ENCODE measurements at places on chromosomes 7 and 10.

DNA sequence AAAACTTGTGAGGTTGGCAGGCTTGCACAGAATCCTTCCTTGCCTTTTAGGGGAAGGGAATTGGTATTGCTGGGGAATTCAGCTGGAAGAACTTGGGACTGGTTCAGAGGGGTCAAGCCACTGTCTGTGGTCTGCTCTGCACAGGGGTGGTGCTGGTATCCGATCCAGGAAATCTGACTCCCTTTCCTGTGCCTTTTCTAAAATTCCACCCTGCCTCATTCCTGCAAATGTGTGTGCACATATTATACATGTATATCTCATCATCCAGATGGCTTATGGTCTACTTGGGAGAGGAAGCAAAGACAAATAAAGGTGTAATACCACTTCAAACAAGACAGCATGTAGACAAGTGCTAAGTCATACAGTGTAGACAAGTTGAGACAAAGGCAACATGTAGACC, 14.3 kb downstream of the UBTD1 start:
- peak; percentile 42 for DNase-seq

- peak; percentile 23 for DNase-seq
Observed at GRCh38 chr10:123870260-123870659, 21.3 kb downstream of the CPXM2 start.

GRCh38 chr7:87837597-87837996, 38.6 kb downstream of the SLC25A40 start:
- no peak for DNase-seq

GRCh38 chr10:84563868-84564267, 235.5 kb downstream of the CCSER2 start:
- no peak for DNase-seq

GRCh38 chr7:106041140-106041717, 70.9 kb downstream of the SYPL1 start:
- DNase-seq, result no peak

- no peak for DNase-seq
Observed at GRCh38 chr10:28949005-28950004, 272.0 kb downstream of the BAMBI start.

GRCh38 chr7:99102361-99102760, 41.5 kb downstream of the SMURF1 start:
- DNase-seq, result no peak

GRCh38 chr10:30781670-30782121, 152.1 kb upstream of the LYZL2 start:
- no peak for DNase-seq

- DNase-seq, result peak; percentile 98
Observed at GRCh38 chr7:69395061-69395714, 203.1 kb upstream of the AUTS2 start.

- DNase-seq, result no peak
Observed at GRCh38 chr7:105839266-105839665, 37.1 kb downstream of the ATXN7L1 start.

DNA sequence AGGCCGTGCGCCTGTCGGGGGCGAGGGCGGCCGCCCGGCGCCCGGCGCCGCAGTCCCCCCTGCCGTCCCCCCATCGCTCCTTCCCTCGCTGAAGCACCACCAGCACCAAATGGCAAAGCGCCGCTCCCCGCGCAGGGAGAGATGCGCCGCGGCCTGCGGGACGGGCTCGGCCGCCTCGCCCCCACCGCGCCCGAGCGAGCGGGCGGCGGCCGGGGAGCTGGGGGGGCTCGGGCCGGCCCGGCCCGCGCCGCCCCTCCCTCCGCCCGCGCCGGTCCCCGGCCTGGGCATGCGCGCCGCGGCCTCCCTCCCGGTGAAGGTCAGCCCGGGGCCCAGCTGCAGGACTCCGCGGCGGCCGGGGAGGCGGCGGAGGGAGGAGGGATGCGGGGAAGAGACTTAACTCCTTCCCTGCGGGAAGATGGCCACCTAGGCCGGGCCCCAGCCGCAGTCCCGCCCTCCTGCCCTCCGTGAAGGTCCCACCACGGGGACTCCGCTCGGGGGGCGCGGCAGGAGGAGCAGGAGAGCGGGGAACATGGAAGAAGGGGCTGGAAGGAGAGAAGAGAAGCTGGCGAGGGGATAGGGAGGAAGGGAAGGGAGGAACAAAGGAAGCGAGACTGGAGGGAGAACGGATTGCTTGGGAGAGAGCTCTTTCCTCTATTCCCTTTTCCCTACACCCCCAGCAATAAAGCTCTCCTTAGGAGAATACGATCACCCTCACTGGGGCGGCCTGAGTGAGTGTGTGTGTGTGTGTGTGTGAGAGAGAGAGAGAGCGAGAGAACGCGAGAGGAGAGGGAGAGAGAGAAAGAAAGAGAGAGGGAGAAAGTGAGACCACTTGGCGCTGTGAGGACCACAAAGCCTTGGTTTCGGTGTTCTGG, 3.4 kb upstream of the SMARCD3 start:
- DNase-seq, result peak; percentile 67

DNA sequence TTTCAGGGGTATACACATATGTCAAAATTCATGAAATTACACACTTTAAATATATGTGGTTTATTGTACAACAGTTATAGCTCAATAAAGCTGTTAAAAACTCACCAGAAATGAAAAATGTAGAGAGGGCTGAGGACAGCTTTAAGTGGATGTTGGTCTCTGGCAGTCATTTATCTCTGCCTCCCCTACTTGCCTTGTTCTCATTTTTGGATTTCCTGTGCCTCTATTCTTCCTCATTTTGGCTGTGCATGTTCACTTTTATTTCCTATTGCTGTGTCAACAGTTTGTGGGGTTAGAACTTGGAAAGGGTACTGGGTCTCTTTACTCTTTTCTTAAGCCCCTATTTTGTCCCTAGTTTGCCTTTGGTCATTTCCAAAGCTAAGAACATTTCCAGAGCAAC, 18.6 kb upstream of the MEST start:
- DNase-seq, result no peak

DNA sequence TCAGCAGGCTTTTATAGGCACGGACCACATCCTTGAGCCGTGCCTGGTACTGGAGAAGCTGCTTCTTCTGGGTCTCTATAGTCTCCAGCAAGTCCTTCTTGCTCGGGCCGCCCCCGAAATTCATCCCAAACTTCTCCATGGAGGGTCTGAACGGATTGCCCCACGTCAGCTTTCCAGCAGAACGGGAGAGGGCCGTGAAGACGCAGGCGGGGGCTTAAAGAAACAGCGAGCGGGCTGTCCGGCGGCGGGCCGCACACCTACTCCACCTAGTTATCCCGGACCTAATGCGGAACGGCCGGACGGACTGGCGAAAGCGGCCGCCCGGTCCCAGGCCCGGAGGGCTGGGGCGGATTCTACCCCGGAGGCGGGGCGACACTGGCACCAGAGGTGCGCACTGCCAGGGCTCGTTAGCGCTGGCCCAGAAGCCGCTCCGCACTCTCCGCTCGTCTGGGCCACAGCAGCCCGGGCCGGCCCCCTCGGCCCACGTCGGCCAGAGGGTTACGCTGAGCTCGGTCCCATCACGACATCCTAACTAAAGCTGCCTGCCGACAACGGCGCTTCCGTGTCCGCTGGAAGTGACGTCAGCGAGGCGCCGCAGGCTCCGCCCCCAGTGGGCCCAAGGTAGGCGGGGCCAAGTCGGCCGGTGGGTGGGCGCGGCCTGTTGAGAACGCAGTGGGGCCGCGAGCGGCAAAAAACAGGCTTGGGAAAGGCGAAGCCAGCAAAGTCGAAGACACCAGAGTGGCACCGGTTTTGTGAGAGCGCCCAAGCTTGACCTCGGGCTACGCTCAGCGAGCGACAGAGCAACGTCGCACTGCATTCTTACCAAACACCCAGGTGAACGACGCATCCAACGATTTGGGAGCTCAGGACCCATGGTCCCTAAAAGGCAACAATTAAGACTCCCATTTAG, at the start of gene GCC1:
TSS of gene GCC1 (minus strand) at position 553 of the 910 bp plus-strand sequence. CDS start at position 139, 414 bp downstream.
- DNase-seq, result peak; percentile 71

DNA sequence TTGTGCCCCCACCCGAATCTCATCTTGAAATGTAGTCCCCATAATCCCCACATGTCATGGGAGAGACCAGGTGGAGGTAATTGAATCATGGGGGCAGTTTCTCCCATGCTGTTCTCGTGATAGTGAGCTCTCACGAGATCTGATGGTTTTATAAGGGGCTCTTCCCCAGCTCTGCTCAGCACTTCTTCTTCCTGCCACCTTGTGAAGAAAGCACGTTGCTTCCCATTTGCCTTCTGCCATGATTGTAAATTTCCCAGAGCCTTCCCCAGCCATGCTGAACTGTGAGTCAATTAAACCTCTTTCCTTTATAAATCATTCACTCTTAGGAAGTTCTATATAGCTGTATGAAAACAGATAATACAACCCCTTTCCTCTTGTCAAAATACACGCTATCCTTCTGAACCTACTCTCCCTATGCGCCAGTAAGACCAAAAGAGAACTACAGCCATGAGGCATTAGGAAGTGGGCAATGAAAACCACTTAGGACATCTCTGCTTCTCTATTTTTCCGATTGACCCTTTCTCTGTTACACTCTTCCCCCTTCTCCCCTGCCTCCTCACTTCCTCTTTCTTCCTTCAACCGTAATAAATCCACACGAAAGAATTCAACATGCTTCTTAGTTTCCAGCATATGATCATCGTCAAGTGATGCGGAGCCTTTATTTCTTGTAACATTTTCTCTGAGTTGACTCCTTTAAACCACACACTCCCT, 101.2 kb upstream of the WDR11 start:
- no peak for DNase-seq

Measured in astrocyte (in vitro differentiated cells and primary cell).